ENCODE measurements at places on chromosomes 6 and 20.

DNA sequence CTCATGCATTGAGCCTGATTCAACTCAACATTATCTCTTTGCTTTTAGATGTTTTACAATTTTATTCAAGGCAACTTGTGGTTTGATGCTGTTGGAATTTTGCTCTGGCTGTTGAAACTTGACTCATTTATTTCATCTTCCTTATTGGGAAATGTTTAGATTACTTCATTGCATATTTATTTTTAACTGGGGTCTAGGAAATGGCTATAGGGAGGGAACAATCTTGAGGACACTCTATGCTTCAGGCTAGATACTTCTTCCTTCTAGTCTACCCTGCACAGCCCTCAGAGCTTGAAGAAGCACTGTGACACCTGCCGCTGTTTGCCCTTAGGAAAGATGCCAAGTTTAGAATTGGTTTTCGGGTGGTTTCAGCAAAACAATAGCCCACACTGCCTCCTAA, 183.4 kb downstream of the ADGRG6 start:
- DNase-seq, result no peak

DNA sequence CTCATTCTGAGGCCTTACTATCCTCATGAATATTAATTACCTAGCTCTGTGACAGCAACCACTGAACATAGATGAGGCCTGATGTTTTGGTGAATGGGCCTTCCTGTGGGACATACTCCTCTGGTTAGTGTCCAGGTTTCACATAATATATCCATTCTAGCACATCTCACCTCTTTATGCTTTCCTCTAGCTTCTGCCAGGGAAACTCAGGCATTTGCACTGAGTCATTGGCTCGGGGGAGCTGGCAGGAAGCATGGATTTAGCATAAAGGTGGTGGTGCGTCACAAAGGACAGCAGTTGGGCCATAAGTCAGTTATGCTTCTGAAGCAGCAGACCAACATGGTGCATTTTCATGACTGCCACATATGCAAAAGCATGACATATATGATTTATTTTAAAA, 37.5 kb upstream of the TMEM170B start:
- no peak for DNase-seq

DNA sequence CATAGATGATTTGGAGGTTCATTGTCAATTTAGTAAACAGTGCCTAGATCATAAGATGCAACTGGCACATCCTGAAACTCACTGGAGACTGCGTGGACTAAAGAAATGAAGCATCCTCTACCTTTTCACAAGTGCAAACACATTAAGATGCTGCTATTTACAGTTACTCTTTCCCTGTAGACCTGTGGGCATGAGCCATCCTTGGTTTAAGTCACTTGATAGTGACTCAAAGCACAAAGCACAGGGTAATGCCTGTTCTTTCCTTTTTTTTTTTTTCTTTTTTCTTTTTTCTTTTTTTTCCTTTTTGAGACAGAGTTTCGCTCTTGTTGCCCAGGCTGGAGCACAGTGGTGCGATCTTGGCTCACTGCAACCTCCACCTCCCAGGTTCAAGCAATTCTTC, 10.0 kb upstream of the HLA-DQA1 start:
- no peak for DNase-seq

- DNase-seq, result no peak
Measured at GRCh38 chr20:8320306-8320705, 188.2 kb downstream of the PLCB1 start.

DNA sequence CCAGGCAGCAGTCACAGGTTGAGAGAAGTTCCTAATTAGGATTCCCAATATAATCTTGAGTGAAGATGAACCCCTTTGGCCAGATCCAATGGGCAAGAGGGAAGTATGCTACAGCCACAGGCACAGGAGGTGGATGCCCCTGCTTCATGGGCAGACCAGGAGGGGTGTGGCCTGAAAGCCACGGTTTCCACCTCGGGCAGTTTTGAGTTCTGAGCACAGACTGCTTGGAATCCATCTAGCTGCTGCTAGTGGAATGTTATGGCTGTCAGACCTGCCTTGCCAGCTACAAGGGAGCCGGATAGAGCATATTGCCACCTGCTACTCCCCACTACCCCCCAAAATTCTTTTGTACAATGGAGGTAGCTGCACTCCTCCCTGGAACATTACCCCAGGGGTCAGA, 672.9 kb downstream of the HACE1 start:
- DNase-seq, result no peak

DNA sequence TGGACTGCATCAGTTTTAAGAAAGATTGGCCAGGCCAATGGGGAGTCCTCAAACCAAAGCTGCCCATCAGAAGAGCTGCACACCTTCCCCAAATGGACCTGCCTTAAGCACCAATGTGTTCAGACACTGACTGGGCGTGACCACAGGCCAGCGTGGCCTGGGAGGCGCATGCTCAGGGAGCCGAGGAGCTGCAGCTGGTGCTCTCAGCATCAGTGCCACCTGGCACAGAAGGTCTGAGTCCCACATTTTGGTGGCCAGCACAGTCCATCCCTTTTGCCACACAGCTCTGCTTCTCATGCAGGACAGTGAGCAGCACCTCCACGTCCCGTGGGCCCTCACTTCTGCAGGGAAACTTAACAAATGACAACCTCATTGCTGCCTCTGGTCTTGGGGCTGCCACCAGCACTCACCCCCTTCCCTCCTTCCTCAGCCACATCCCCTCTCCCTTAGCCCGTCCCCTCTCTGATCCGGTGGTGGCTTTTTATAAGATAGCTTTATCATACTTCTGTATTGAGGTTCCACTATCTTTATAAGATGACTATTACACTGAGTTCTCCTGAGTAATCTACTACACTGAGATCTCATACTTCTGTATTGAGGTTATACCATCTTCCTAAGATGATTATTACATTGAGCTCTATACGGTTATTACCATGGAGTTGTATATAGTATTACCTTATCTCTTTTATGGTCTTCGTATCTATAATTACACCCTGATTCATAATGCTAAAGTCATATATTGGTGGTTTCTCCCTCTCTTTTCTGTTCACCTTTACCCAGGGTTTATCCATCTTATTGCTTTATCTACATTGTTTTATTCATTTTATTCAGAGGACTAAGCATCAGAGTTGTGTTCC, 109.1 kb downstream of the TOX2 start:
- no peak for DNase-seq

DNA sequence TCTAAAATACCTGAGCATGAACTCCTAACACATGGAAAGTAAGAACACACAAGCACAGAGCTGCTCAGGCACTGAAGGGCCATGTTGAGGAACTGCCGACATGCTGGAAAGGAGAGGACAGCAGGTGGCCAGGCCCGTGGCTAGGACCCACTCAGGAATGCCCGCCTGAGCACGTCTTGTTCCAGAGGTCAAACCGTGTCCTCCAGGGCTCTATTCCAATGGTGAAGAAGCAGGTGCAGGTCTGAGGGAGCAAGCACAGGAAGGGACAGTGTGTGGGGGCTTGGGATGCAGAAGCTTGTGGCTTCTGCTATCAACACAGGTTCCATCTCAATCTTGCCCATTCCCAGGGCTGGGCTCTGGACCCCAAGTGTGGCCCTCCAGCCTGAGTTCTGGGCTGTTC, 20.7 kb downstream of the CST9L start:
- no peak for DNase-seq

DNA sequence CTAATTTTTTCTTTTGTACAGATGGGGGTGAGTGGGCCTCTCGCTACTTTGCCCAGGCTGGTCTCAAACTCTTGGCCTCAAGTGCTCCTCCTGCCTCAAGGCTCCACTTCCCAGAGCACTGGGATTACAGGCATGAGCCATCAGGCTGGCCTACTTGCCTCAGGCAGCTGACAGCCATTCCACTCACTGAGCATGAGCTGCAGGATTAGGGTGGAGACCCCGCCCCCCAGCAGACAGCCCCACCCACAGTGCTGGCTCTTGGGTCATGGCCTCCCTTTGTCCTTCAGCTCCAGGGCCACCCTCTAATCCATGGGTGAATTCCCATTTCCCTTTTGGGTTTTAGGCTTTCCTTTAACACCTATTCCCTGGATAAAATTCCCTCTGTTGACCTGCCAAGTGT, 82.1 kb downstream of the BFSP1 start:
- DNase-seq, result no peak

DNA sequence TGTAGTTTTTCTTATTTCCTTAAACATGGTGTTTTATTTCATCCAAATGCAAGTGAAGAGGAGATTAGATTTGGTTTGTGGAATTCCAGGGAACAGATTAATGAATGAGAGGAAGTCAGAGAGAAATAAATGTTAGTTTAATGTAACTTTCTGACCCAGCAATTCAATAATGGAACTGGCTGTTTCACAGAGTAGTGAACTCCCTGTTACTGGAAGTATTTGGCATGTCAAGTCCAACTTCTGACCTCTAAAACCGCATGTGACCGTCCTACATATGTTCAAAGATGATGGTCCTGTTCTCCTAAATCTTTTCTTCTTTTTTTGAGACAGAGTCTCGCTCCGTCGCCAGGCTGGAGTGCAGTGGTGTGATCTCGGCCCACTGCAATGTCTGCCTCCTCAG, 18.7 kb downstream of the PROCR start:
- DNase-seq, result no peak

GRCh38 chr6:56573624-56574023, 69.1 kb downstream of the DST start:
- DNase-seq, result no peak

- no peak for DNase-seq
Measured at GRCh38 chr6:157226761-157227160, 96.6 kb downstream of the TMEM242 start.

DNA sequence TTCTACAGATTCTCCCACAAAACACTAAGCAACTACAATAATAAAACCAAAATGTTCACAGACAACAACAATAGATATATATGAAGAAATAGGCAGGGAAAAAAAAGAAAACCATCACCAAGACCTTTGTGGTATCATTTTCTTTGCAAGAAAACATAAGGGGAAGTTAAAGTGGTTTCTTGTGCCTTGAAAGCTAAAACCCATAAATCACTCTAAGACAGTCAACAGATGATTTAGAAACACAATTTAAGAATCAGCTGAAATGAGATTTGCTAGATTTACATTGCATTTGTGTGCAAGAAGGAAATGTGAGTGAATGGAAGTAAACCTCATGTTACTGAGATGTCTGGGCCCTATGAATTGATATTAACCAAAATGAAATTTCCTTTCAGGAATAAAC, 1265.4 kb upstream of the GJE1 start:
- no peak for DNase-seq

DNA sequence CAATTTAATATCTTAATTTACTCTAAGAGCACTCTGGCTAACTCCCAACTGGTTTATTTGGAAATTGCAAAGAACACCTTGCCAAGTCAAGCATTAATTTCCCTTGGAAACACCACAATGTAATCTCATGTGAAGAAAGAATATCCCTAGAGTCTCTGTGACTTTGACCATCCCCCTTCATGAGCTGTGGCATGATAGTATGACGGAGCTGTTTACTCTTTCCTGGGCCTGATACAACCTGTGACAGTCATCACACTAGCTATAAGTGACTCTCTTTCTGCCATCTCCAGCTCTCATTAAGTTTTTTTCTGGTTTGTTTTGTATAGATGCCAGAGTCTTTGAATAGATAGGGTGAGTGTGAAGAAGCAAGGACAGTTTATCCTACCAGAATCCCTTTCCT, 470.3 kb upstream of the JARID2 start:
- DNase-seq, result no peak

- DNase-seq, result no peak
Measured at GRCh38 chr6:132215805-132216204, 185.5 kb downstream of the MOXD1 start.

DNA sequence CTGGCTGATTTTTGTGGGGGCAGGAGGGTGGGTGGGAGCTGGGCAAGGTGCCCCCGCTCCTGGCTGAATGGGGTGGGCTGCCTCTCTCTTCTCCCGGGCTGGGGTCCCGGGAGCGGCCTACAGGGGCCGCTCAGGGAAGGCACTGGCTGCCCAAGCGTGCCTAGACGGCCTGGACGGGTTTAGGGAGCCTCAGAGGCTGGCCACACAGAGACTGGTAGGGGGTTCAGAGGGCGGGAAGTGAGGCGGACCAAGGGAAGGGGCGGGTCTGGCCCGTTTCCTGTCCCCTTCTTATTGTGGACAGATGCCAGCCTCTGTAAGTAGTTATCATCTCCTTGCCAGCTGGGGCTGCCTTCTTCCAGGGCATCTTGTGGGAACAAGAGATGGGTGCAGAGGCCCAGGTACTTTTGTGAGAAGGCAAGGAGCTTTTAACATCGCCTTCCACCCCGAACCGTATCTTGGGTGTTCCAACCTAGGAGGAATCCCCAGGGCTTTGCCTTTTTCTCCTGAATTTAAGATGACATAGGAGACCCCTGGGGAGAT, 437 bp downstream of the CD40 start:
- no peak for DNase-seq

Data from activated T-cell treated with anti-CD3 and anti-CD28 coated beads, Interleukin-2, amount 50 U/mL, for 24 hours (primary cell).